ENCODE measurements at places on chromosomes 7 and 10. TPM values are rescaled to one million over a fixed set of nuclear protein-coding genes. Genes with fewer than 3 reads are reported as not detected.

The PNLIPRP3 gene
- not detected for total RNA-seq

The MBL2 gene
- total RNA-seq: not detected

The NKX2-3 gene
- total RNA-seq: not detected

The SPDYE2 gene
- not detected for total RNA-seq

The VDAC2 gene
- total RNA-seq: 326 TPM

The SYPL1 gene
- total RNA-seq: 85.4 TPM

The PPP1R3A gene
- total RNA-seq: not detected

The CRHR2 gene
- total RNA-seq: 0.06 TPM

The PTN gene
- total RNA-seq: not detected

The CHST15 gene
- 7.6 TPM for total RNA-seq

The AOC1 gene
- total RNA-seq: 0.06 TPM

The TMEM225B gene
- total RNA-seq: 0.89 TPM

The ADAM8 gene
- total RNA-seq: 3.9 TPM
